ENCODE measurements at places on chromosomes 2 and 18. TPM values are rescaled to one million over a fixed set of nuclear protein-coding genes. Genes with fewer than 3 reads are reported as not detected.

Gene ANO7
- total RNA-seq = 0.81 TPM

Gene C1QL2
- not detected for total RNA-seq

Gene CFAP65
- not detected for total RNA-seq

Gene HOXD13
- total RNA-seq = not detected

Gene CCDC74A
- total RNA-seq = 0.65 TPM

Gene UGT1A5
- not detected for total RNA-seq

Gene INPP1
- total RNA-seq = 16.0 TPM

Gene IMP4
- total RNA-seq = 63.7 TPM

Gene LYG2
- not detected for total RNA-seq

Gene EN1
- not detected for total RNA-seq

Gene HOXD4
- total RNA-seq = not detected

Gene IL36G
- not detected for total RNA-seq

Gene KLHL14
- total RNA-seq = not detected

Gene CTAGE1
- not detected for total RNA-seq

Gene GULP1
- total RNA-seq = 6.7 TPM

Gene CXCR1
- total RNA-seq = 1.1 TPM

Gene DNAJC5G
- 1.9 TPM for total RNA-seq

Gene CNGA3
- not detected for total RNA-seq

Gene REG1B
- not detected for total RNA-seq

Gene CAPN10
- 51.8 TPM for total RNA-seq

Gene HOXD3
- 0.30 TPM for total RNA-seq

Gene KCNE4
- 3.6 TPM for total RNA-seq

Gene SP9
- total RNA-seq = not detected

Gene PARD6G
- 2.1 TPM for total RNA-seq

Gene EML6
- total RNA-seq = 0.16 TPM

Gene G6PC2
- total RNA-seq = not detected

Gene EEF1B2
- total RNA-seq = 283 TPM

Gene SOWAHC
- 2.5 TPM for total RNA-seq

Gene NT5DC4
- total RNA-seq = not detected

Gene SULT6B1
- total RNA-seq = not detected

Gene CDH19
- total RNA-seq = 25.1 TPM

Gene CXCR2
- 1.5 TPM for total RNA-seq

Gene GRP
- not detected for total RNA-seq

Gene DPP4
- total RNA-seq = 5.4 TPM

Gene LHCGR
- total RNA-seq = 0.11 TPM

Gene RPRM
- total RNA-seq = not detected

Gene ALK
- 0.08 TPM for total RNA-seq

Gene CYRIA
- total RNA-seq = 5.1 TPM

Gene CRACDL
- 3.9 TPM for total RNA-seq

Gene DUSP2
- total RNA-seq = 1.3 TPM

Gene GCG
- total RNA-seq = not detected

Gene B3GNT7
- 9.1 TPM for total RNA-seq

Gene C2orf92
- total RNA-seq = 1.1 TPM

Gene VWA3B
- total RNA-seq = 0.38 TPM

Gene AKAIN1
- total RNA-seq = not detected

Gene SCYGR4
- not detected for total RNA-seq

Gene RGPD5
- 30.5 TPM for total RNA-seq

Gene RETREG2
- 37.4 TPM for total RNA-seq

Gene GALR1
- total RNA-seq = not detected

Gene PDE1A
- total RNA-seq = 14.6 TPM

Gene GKN1
- not detected for total RNA-seq

Gene BCL2
- total RNA-seq = 7.4 TPM

Gene STON1
- 8.0 TPM for total RNA-seq

Gene ALPI
- not detected for total RNA-seq
